ENCODE measurements at places on chromosomes 12 and 14.

DNA sequence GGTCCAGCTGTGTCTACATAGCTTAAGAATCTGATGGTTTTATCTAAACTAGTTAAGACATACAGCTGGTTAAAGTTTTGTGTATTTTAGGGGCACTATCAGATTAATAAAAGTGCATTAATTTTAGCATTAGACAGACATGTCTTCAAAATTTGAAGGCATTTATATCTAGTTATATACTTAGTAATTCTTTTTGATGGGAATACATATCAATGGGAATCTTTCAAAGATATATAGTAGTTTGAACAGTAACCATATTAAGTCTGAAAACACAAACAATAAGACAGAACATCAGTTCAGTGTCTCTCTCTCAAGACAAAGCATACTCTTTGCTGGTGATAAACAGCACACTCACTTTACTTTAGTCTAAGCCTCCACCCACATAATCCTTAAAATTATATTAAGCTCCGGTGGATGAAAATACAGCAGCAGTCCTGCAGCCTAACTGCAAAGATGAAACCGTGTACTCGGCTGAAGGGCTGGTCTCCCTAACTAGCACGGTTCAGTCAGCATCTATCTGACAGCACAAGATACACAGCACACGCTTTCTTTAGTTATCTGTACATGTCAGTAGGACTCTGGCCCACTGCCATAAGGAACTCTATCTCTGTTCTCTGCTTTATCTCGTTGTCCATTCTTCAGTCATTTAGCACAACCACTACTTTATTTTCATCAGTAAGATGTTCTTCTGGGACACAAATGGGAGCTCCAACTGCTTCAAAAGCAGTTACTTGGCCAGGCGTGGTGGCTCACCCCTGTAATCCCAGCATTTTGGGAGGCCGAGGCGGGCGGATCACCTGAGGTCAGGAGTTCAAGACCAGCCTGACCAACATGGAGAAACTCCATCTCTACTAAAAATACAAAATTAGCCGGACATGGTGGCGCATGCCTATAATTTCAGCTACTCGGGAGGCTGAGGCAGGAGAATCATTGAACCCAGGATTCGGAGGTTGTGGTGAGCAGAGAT lies 80.5 kb downstream of the MED13L start:
- no peak for DNase-seq

DNA sequence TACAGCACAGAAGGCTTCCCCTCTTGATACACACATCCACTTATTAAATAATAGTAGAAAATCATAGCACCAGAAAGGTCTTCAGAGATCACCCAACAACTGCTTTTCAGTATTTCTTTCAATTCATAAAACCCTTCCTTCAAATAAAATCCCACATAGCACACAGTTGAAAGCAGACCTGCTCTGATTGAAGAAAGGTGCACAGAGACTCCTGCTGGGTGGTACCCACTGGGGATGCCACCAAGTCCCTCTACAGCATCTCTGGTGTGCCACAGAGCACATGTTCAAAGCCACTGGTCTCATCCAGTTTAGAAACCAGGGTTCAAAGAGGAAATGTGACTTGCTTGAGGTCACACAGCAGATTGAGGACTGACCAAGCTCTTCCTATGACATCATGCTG lies 427.5 kb downstream of the BCL11B start:
- DNase-seq = no peak

GRCh38 chr12:113684908-113685782 lies 213.5 kb upstream of the LHX5 start:
- no peak for DNase-seq

DNA sequence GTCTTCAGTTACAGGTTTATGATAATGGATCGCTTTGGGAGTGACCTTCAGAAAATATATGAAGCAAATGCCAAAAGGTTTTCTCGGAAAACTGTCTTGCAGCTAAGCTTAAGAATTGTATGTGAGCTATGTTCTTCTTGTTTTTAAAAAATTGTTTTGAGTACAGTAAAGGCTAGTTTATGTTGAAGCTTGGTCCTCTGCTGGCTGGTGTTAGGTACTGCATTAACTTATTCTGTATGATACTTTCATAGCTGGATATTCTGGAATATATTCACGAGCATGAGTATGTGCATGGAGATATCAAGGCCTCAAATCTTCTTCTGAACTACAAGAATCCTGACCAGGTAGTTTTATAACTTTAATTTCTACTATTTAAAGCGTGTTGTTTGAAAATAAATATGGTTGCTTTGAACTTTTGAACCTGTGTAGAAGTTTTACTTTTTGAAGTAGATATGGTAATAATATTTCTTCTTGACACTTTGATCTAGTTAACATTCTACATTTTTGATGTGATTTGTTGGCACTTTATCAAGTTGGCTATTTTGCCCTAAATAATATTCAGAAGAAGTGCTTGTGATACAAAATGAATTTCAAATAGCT lies 55.7 kb downstream of the VRK1 start:
- DNase-seq = no peak

- DNase-seq = no peak
These were observed 38.7 kb downstream of the FBRSL1 start for GRCh38 chr12:132528564-132529106.

All from gastrocnemius medialis (tissue), 4 donors.